LNCaP clone FGC (cell line): ENCODE measurements at places on chromosomes 5 and 9.

GRCh38 chr5:55692106-55692417 lies 20.1 kb downstream of the SLC38A9 start:
- DNase-seq, result no peak

GRCh38 chr5:77635067-77635916 lies 3.2 kb downstream of the OTP start:
- DNase-seq, result peak; percentile 15

- no peak for DNase-seq
These were observed 2.0 kb downstream of the FCHSD1 start for GRCh38 chr5:141649056-141649688.

DNA sequence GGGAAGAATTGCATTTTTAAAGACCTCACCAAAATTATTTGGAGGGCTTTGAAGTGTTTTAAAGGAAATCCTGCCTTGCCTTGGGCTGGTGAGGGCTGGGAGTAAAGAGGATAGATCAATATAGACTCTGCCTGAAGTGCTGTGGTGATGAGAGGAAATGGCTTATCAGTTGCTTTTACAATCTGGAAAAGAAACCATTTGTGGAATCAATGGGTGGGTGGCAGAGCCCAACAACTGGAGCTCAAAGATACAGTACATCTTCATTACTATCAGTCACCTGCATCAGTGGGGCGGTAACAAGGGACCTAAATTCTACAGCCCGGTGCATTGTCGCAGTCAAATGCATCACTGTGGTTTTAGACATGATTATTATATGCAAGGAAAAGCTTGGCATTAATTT lies 41.5 kb upstream of the HMHB1 start:
- no peak for DNase-seq

DNA sequence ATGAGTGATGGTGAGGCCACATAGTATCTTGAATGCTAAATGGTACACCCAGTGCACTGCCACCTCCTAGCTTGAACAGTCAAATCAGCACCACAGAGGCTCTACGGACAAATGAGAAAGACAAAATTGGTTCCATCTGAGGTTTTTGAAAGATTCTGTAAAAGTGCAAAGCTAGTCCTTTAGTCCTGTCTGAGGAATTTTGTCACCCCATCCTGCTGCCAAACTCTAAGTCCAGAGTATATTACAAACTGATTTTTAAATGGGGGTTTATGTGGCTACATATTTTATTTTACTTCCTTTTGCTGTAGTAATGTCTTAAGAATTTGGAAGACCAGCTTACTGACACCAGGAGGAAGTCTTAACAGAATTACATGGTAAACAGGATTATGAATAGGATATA lies 7.7 kb downstream of the FREM1 start:
- DNase-seq, result no peak

- DNase-seq, result no peak
These were observed 39.8 kb downstream of the TMEM215 start for GRCh38 chr9:32823101-32823500.

GRCh38 chr5:146967646-146968045 lies 89.1 kb upstream of the PPP2R2B start:
- DNase-seq, result no peak

- DNase-seq, result no peak
These were observed 822.7 kb upstream of the DMAC1 start for GRCh38 chr9:8622222-8622802.

DNA sequence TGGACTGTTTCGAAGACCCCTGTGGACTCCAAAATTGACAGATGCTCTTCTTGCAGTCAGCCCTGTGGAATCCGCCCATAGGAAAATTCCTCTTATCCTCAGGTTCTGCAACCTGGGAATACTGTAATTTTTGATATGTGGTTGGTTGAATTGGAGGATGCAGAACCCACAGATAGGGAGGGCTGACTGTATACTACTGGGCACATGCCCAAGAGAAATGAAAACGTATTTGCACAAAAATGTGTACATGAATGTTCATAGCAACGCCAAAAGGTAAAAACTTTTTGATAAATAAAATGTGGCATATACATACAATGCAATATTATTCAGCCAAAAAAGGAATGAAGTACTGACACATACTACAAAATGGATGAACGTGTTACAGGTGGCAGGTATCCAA lies 1.9 kb upstream of the SNAPC3 start:
- DNase-seq, result no peak

- DNase-seq, result no peak
These were observed 10.5 kb downstream of the HABP4 start for GRCh38 chr9:96460470-96460869.

- DNase-seq, result no peak
These were observed 11.1 kb downstream of the TTC39B start for GRCh38 chr9:15295761-15296405.

GRCh38 chr9:20361229-20361628 lies 261.1 kb downstream of the MLLT3 start:
- no peak for DNase-seq

- no peak for DNase-seq
These were observed 15.2 kb downstream of the VAV2 start for GRCh38 chr9:133976887-133977286.

DNA sequence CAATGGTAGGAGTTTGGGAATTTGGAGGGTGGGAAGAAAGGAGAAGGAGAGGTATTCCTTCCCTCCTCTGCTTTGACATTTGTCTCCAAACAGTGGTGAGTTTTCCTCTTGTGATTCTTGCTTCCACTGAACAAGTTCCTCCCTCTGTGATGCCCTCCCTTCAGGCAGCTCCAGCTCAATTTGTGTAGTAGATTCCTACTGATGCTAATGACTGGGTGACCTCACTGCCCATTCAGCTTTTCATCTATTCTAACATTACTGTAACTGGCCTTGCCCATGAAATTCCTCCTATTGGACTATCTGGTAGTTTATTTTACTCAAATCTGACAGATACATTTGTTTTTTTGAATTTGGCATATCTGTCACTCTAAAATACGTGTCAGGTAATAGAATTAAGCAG lies 121.4 kb downstream of the NFIB start:
- no peak for DNase-seq

DNA sequence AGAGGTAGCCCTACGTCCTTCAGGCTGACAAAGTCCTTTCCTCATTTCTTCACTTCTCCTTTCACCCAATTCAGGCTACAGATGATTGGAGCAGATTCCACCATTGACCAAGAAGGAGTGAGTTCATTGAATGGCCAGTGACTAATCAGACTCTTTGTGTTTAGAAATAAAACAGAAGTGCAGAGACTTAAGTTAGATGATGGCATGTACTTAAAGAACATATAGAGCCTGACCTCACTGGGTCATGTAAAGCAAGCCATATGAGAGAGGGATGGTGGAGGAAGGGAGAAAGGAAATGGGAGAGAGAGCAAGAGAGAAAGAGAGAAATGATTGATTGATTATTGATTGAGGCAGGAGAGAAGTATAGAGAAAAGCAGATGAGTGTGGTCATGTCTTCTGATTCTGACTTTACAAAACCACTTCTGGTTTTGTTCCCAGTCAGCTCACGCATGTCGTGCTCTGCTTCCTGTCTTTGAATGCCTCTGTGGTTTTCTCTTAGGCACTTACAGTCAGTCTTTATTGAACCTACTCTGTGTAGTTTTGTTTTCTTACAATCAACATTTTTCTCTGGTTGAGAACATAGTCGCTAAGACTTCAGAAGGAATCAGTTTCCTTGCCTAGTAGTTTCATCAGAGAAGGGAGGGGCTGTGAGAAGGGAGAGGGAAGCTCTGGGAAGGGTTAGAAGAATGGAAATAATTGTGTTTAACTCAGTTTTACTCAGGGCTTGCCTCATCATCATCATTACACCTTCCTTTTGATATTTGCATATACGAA lies 149.2 kb upstream of the KLF9 start:
- no peak for DNase-seq

DNA sequence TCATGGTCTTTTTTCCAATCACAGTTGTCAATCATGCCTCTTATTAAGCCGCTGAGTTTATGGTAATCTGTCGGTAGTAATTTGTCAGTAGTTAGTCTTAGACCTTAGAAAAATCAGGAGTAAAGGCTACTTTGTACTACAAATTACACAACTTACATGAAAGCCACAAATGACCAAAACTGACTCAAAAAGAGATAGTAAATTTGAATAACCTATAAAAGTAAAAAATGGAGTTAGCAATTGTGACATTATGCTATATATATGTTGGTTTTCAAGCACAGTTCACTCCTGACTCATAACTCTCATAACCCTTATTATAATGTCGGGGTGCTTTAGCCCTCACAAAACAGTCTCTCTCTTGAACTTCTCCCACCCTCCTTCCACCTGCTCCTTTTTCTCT lies 251.8 kb downstream of the ROR2 start:
- DNase-seq, result no peak

DNA sequence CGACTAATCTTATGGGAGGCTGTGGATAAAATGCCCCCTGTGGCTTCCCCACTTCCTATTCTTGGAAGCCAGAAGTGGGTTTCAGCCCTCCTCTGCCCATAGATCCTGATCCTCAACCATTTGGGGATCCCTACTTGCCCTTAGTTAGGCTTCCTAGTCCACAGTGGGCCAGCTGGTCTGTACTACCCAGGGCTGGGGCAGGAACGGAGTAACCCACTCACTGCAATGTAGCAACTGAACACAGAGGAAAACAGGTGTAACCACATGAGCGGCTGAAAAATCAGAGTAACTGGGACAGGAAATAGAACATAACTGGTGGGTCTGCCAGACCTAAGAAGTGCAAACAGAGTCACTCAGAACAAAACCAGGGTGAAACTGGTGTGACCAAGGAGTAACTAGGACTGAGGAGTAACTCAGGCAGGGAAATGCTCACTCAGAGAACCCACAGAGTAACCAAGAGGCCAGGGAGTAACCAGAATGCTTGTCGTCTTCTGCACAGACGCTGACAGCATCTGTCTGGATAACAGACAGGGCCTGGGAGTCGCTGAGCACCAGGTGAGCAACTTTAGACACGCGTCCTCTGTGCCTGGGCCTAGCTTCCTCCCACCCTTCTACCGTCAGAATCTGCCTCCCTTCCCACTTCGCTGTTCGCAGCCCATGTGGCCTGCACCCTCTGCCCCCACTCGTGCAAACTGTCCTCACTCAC lies 1.0 kb downstream of the AQP3 start:
- DNase-seq, result no peak

- no peak for DNase-seq
These were observed 118.0 kb upstream of the OR13F1 start for GRCh38 chr9:104386013-104386412.

GRCh38 chr5:54580997-54581811 lies 63.6 kb downstream of the SNX18 start:
- no peak for DNase-seq

GRCh38 chr5:59473611-59474010 lies 419.9 kb downstream of the PDE4D start:
- DNase-seq, result no peak

DNA sequence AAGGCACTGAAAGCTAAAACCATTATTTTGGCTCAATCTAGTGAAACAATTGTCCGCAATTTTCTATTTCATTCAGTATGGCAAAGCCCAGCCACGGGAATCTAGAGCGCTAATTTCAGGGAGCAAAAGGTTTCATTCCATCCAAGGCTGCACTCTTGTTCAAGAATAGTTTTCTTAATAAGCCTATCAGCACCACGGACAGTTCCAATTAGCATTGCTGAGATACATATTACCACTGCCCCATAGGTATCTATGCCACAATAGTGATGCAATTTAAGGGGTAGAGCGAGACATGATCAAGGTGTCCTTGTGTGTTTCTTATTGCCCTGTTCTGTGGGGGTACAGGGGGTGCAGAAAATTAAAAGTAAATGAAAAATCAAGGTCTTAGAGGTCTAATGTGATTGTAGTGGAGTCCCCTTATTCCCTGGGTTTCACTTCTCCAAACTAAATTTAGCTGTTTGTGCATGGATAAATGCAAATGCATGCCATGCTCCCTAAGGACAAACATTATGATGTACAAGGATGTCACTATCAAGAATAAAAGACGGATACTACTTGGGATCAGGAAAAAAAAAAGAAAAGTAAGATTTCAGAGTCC lies 45.5 kb downstream of the SPOCK1 start:
- peak; percentile 41 for DNase-seq

DNA sequence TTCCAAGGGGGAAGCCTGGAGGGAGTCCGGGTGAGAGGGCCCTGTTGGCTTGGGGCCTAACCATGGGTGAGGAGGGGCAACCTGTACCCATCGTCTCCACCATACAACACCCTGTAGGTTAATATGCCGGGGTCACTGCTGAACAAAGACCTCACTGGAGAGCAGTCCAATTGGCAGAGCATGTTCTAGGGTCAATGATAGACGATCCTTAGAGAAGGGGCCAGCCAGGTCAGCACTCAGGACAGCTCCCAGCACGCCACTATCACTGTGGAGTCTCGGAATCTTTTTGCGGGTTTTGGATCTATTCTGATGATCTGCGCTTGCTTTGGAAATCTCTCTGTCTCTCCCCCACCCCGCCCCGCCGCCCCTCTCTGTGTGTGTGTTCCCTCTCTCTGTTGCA lies 218.4 kb upstream of the MVB12B start:
- DNase-seq, result no peak

GRCh38 chr5:76325326-76325725 lies 77.8 kb upstream of the IQGAP2 start:
- DNase-seq, result no peak

DNA sequence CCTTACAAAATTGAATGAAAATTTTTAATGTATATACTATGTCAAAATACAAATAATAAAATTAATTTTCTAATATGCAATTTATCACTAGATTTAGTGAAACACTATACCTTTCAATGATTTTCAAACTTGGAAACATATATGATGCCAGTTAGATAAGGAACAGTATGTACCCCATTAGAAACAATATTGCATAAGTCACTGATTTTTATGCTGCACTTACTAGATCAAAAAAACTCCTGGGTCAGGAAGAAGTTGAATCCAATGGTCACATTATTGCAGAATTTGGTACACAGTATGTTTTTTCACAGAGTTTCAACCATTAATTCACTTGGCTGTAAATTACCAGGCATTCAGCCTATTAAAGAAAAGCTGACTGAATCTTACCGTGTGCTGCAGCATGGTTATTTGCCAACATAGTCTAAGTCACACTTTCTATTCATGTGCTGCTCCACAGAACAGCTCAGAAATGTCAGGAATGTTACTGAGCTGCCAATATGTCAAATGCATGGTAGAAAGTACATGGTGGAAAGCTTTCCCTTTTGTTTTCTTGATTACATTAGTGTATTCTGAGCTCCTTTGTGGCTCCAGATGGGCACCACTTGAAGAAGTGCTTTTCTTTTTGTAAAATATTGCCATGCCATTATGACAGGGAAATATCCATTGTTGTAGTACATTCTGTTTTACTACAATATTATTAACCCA lies 9.9 kb upstream of the PRR16 start:
- no peak for DNase-seq

DNA sequence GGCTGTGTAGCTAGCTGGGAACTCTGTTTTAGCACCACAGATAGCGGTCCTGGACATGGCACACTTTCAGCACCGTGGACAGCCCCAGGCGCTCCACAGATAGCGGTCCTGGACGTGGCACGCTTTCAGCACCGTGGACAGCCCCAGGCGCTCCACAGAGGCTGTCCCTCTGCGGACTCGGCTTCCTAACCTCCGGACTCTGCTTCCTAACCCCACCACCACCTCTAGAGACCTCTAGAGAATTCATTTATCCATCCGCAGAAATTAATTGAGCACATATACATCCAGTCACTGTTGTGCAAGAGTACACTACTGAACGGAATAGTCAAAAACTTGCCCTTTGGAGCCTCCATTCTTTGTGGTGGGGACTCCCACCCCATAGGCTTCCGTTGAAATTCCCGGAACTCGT lies 27.4 kb downstream of the UNC5A start:
- peak; percentile 70 for DNase-seq
